Kidney epithelial cell (primary cell): ENCODE measurements at places on chromosomes 6 and 20. TPM values are rescaled to one million over a fixed set of nuclear protein-coding genes. Genes with fewer than 3 reads are reported as not detected.

- DNase-seq = no peak
These were observed 205.2 kb upstream of the CEP162 start for GRCh38 chr6:84432619-84433018.

- no peak for DNase-seq
These were observed 230.3 kb downstream of the SMOC2 start for GRCh38 chr6:168671028-168671862.

- DNase-seq = no peak
These were observed 58.0 kb downstream of the PACRG start for GRCh38 chr6:162785632-162786242.

DNA sequence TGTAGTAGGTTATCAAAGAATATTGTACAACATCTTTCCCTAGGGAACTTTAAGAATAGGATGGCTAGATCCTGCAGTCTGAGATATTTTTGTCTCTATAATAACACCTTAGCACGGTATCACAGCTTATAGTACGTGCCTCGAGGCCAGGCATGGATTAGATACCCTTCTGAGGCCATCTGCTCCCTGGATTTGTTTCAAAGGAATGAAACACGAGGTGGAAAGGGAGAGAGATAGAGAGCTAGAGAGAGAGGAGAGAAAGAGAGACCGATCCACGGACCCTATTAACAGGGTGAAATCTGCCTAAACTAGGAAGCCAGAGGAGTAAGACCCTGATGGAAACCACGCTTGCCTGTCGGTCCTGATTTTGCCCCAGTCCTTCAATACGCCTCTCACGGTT is 92.5 kb downstream of the CD83 start:
- DNase-seq = no peak

GRCh38 chr6:117938311-117938995 is 31.4 kb downstream of the SLC35F1 start:
- DNase-seq = no peak

The NRM gene
- total RNA-seq = 8.9 and 10.4 TPM in 2 replicates

The SAMD5 gene
- total RNA-seq = 4.9 and 6.1 TPM in 2 replicates
